Left ventricle myocardium inferior (tissue), 1 donor: ENCODE measurements at places on chromosomes 4 and X.
A peak's percentile ranks its signal among the peaks of the same experiment; 100 is the strongest.

GRCh38 chrX:1564750-1565683, 26.4 kb upstream of the AKAP17A start:
- no peak for DNase-seq

DNA sequence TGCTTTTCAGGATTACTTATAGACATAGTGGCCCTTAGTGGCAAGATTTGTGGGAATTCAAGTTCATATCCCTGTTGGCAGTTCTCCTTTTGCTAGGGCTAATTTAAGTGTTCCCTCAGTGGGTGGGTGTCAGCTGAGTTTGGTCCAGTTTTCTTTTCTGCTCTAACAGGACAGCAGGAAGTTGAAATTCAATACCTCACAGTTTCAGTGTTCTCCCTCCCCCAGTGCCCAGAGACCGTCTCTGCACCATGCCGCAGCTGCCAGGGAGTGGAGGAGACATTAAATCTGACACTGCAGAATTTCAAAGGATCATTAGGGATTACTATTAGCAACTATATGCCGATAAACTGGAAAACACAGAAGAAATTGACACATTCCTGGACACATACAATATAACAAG, 50.7 kb downstream of the UBE2NL start:
- no peak for DNase-seq

DNA sequence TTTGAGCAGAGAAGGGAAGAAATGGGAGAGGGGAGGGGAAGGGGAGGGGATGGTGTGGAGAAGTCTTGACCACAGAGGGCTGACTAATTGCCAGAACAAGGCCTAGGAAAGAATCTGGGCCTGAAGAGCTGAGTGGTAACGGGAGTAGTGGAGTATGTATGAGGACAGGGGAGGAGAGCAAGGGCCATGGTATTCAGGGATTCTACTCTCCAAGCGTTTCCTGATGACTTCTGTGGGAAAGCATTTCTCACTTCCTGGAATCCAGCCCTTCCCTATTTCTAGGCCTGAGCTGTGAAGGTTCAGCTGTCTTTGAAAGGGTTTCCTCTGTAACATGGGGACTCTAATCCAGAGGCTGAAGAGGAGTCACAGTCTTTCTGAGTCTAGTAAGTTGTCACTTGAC, 19.7 kb upstream of the SOX3 start:
- no peak for DNase-seq

- no peak for DNase-seq
Observed at GRCh38 chr4:13547485-13548041, 3.3 kb upstream of the NKX3-2 start.

DNA sequence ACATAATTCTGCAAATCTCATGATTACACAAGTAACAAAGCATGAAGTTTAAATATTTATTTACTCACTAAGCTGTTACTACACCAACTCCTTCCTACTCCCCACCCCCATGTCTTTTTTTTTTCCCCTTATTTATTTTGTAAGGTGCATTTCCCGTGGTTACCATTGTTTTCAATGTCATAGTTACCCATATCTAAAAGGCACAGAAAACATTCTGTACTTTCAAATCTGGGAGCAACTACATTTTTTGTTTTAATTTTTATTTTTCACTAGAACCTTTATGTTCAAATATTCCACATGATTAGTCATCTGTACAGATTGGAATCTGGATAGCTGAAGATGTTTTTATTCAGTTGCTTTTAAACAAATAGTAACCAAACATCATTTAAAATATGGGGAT, 62.8 kb downstream of the PPP3CA start:
- DNase-seq: no peak

DNA sequence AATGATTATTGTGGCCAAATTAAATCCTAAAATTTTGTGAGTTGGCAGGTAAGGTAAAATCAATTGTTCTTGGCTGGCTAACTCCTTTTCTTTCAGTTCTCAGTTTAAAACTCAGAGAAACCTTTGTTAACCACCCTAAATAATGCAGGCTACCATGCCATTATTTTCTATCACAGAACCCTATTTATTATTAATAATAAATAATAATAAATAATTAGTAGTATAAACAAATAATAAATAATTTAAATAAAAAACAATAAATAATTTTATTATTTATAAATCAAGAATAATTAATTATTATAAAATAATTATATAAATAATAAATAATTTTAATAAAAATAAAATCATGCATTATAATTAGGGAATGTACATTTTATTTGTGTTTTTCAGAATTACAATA, 390.3 kb downstream of the ARHGAP24 start:
- no peak for DNase-seq

DNA sequence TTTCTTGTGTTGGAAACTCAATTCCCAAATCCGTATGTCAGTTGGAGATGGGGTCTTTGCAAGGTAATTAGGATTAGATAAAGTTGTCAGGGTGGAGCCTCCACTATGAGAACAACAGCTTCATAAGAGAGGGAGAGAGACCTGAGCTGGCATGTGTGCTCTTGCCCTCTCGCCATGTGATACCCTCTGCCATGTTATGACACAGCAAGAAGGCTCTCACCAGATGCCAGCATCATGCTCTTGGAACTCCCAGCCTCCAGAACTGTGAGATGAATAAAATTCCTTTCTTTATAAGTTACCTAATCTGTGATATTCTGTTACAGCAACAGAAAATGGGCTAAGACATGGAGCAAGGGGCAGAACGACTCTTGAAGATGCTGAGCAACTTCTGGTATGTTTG, 201.9 kb upstream of the BOD1L1 start:
- no peak for DNase-seq

DNA sequence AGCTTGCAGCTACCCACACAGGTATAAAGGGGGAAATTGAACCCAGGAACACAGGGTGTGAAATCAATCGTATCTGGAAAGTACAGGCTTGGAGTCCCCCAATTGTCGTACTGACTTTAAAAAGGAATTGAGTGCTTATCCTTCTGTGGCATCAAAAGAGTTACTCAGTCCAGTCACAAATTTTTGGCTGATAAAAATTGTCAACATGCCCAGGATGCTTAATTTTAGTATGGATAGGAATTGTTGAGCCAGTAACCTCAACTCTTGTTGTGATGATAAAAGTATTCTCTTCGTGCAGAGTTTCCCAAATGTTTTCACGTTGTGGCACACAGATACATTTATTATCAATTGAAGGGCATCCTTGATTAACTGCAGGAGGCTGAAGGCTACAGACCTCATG, 43.6 kb upstream of the FTHL17 start:
- no peak for DNase-seq

- DNase-seq: peak; percentile 59
Observed at GRCh38 chr4:2220016-2220630, 21.8 kb downstream of the HAUS3 start.
